NCI-H526 (cell line): ENCODE measurements at places on chromosomes 5 and 9.
A peak's percentile ranks its signal among the peaks of the same experiment; 100 is the strongest.

GRCh38 chr5:75886706-75887105, 169.5 kb upstream of the POC5 start:
- no peak for DNase-seq

- no peak for DNase-seq
These were observed 40.7 kb upstream of the HSD17B3 start for GRCh38 chr9:96342571-96343245.

DNA sequence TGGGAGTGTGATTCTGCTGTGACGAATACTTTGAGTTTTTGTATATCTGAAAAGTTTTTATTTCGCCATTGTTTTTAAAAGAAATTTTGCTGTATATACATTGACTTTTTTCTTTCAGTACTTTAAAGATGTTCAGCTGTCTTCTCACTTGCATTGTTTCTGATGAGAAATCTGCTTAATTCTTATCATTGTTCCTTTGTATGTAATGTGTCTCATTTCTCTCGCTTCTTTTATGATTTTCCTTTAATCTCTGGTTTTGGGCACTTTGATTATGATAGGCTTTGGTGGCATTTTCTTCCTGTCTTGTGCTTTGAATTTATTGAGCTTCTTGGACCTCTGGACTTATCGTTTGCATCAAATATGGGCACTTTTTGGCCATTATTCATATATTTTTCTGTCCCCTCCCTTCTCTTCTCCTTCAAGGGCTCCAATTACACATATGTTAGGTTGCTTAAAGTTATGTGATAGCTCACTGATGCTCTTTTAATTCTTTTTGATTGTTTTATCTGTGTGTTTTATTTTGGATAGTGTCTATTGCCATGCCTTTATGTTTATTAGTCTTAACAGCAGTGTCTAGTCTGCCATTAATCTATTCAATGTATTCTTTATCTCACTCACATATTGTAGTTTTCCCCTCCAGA, 30.6 kb downstream of the STX17 start:
- DNase-seq, result no peak

DNA sequence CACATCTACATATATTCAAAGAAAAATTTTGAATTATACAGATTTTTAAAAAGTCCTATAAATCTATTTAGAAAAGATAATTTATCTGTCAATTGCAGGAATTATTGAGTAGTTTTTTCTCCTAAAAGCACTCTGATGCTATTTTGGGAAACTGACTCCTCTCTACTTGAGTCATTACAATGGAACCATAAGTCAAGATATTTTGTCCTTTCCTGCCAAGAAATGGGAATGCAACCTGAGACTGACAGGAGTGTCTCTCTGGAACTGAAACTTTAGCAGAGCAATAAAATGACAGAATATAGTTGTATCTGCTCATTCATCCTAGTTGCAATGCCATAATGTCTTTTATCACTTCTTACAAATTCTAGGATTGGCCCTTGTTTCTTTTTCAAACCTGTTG, 48.6 kb downstream of the CARTPT start:
- DNase-seq, result no peak

DNA sequence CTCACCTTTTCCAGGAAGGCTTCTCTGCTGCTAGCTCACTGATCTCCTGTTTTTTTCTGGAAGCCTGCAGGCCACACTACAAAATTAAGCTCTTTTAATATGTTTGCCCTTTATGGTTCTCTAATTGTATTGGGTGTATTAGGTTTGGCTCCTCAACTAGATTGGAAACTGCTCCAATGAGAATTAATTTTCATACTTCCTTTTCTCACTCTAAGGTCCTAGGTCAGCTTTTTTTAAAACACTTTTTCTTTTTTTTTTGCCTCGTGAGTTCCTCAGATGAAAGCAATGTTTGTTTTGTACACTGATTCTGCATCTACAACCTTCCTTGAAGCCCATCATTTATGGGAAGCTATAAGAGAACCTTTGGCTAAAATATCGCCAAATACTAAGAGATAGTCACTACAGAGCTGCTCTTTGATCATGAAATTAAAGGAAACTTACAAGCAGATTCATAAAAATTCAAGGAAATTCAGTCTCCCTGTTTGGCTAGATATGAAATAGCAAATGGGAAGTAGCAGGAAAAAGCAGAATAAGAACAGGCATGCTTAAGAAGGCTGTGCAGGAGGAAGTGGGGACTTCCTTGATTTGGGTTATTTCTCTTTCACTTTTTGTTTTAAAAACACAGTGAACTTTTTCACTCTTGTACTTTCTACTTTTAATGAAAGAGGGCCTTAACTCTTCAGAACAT, 55.2 kb upstream of the FYB1 start:
- no peak for DNase-seq

- no peak for DNase-seq
These were observed 571.1 kb upstream of the ZNF608 start for GRCh38 chr5:125317536-125317995.

DNA sequence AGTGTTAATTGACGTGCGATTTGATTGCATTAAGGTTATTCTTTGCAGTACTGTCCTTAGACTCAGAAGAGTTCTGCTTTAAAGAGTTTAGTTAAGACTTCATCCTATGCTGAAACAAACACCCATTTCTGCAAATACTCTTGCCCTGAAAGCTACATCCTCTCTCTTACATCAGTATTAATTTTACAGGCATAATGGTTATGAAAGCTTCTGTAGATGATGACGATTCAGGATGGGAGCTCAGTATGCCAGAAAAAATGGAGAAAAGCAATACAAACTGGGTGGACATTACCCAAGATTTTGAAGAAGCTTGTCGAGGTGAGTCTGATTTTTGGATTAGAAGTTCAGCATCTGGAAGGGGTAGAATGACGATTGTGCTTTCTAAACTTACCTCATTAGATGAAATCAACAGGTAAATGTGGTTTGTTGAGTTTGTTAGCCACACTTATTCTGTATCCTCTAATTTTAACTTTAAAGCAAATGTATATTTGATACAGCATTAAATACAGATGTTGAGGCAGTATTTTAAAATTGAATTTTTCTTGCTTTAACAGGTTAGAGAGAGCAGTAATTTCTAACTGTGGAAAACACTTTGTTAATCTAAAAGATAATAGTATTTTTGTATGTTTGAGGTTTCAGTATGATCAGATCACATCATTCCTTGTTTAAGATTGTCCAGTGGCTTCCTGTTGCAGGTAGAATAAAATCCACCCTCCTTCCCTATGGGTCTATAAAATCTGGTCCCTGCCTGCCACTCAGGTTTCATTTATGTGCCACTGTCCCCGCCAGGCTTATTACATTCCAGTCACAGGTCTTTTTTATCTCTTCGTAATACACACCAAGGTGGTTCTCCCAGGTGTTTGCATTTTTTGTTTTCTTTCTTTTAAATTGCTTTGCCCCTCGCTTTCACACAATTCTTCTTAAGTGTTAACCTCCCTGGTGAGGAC, 1.3 kb downstream of the NAA35 start:
- DNase-seq, result no peak

DNA sequence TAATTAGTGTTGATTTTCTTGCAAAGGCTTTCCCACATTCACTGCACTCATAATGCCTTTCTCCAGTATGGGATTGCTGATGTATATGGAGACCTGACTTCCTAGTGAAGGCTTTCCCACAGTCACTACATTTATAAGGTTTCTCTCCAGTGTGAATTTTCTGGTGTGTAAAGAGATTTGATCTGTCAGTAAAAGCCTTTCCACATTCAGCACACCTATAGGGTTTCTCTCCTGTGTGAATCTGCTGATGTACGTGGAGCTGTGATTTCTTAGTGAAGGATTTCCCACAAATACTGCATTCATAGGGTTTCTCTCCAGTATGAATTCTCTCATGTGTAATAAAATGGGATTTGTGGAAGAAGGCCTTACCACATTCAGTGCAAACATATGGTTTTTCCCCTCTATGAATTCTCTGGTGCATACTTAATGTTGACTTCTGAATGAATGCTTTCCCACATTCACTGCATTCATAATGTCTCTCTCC, 31.1 kb downstream of the ZNF484 start:
- no peak for DNase-seq

DNA sequence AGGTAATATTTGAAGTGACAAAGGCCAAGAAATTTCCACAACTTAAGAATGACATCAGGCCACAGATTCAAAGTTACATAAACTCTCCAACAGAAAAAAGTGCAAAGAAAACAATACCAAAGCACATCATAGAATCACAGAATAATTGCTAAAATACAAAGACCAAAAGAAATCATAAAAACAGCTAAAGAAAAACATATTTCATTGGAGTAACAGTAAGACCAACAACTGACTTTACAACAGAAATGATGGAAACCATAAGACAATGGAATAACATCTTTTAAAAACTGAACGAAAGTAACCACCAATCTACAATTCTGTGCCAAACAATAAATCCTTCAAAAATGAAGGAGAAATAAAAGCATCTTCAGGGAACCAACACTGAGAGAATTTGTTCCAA, 38.3 kb downstream of the ZDHHC21 start:
- no peak for DNase-seq

DNA sequence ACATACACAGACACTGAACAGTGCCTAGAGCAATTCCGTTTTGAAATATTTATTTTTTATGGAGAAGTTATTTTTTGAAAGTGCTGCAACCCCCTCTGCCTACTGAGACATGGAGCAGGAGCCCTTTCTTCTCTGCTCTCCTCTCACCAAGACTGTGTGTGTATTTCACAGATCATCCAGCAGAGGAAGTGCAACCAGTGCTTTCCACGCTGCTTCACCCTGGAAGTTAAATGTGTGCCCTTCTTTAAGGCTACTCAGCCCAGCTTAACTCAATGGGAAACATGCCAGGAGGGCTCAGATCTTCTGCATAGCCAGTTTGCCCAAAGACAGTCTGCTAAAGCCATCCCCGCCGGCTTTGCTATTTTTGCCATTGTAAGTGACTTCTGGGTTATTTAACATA, 606.3 kb downstream of the TLE1 start:
- no peak for DNase-seq

- no peak for DNase-seq
These were observed 68.7 kb upstream of the TAS2R1 start for GRCh38 chr5:9698841-9699240.

GRCh38 chr9:32424616-32425015, 40.2 kb downstream of the ACO1 start:
- DNase-seq, result no peak

DNA sequence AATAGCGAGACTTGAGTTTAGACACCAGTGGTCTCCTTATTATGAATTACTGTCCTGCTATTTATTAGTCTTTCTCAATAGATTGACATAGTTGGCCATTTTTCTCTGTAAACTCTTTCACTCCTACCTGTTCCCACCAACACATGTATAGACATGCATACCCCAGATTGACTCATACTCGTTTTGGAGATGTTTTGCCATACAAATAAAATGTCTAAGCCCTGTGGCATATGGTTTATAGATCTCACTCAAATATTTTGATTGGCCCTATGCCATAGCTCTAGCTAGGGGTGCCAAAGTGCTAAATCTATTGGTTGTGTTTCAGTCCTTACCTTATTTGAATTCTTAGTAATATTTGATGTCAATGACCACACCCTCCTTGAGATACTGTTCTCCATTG, 42.3 kb downstream of the CAMK4 start:
- no peak for DNase-seq

GRCh38 chr9:18997151-18997550, 35.9 kb downstream of the SAXO1 start:
- DNase-seq, result no peak

GRCh38 chr9:27335075-27335474, 38.1 kb upstream of the EQTN start:
- no peak for DNase-seq

DNA sequence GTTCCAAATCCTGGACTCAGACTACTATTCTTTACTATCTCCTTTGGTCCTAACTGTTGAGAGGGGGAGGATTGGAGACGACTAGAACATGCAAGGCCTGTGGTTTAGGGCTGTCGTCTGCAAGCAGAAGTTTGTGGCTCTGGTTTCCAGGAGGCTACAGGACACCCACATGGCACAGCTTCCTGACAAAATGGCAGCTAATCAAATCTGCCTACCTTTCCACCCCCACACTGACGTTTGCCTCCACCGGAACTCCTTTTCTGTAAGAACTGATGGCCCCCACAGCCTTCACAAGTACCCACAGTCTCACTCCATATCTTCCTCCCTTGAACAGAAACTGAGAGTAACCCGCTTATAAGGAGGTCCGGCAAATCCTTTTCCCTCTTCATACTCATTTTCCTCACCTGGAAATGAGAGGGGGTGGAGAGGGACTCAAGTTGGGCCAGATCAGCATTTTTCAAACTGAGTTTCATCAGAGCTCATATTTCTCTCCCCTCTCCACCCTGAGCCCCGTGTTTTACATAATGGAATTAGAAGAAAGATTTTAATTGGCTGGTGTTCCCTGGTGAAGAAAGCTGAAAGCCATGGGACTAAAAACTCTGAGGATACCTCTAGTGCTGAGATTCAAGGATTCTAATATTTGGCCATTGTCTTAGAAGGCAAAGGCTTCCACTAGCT, 5.2 kb downstream of the SLC31A2 start:
- DNase-seq, result no peak

GRCh38 chr9:126611592-126612325, 2.0 kb upstream of the LMX1B start:
- DNase-seq, result peak; percentile 81

- no peak for DNase-seq
These were observed 465.4 kb upstream of the CDH9 start for GRCh38 chr5:27503813-27504212.

DNA sequence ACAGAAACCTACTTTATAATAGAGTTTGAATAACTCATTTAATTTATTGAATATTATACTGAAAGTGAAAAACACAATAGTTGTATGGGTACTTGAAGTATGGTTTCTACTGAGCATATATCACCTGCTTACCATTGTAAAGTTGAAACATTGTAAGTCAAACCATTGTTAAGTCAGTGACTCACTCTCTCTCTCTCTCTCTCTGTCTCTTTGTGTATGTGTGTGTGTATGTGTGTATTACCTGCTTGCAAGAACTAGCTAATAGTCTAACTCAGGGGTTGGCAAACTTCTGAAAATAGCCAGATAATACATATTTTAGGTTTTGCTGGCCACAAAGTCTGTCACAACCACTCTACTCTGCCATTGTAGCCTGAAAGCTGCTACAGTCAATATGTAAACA, 564.3 kb upstream of the ZNF608 start:
- no peak for DNase-seq

DNA sequence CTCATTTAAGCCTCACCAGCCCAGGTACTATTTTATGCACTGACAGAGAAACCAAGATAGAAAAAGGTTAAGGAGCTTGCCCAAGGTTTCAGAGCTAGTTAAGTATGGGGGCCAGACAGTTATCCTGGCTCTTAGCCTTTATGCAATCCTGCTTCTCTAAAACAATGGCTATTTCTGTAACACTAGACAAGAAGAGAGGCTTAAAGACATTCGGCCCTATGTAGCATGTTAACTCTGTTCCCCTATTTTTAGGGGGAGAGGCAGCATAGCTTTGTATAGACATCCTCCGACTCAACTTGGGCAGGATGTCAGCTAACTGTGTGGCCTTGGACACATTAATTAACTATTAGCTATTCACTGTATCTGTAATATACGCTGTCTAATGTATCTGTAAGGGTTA, 54.6 kb downstream of the LHFPL2 start:
- DNase-seq, result no peak

- DNase-seq, result no peak
These were observed 15.0 kb upstream of the C5orf58 start for GRCh38 chr5:170217831-170218230.
